ENCODE measurements at places on chromosomes 1 and 21. TPM values are rescaled to one million over a fixed set of nuclear protein-coding genes. Genes with fewer than 3 reads are reported as not detected.

FOXE3 gene
- not detected for total RNA-seq

C1orf226 gene
- total RNA-seq, result not detected

PDE9A gene
- total RNA-seq, result 10.1 TPM

DNA sequence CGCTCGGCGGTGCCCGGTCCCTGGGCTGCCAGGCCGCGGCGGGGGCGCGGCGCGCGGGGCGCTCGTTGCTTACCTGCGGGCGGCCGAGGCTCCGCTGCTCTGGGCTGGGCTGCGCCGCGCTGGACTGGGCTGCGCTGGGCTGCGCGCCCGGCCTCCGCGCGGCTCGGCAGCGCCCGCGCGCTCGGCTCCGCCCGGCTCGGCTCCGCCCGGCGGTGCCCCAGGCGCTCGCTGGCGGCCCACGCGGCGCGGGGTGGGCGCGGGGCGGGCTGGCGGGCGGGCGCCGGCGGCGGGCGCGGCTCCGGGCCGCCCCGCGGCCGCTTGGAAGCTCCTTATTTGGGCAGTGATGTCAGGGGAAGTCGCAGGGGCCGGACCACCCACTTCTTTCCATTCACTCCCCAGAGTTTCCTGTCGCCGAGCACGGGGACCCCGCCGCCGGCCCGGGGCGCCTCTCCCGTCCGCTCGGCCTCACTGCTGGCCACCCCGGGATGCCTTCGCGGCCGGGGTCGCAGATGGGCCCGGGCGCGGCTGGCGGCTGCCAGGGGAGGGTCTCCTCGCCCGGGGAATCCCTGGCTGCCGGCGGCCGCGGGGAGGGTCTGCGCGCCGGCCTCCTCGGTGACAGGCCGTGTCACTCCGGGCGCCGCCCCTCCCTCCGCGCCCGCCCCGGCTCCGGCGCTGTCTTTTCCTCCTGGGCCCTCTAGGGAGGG is 177.7 kb upstream of the EDN2 start:
- DNase-seq, result no peak

GRCh38 chr1:94949681-94950661 is 23.1 kb upstream of the CNN3 start:
- DNase-seq, result peak; percentile 31

GRCh38 chr1:30911059-30911954 is 2.7 kb upstream of the SDC3 start:
- DNase-seq, result peak; percentile 64

DNA sequence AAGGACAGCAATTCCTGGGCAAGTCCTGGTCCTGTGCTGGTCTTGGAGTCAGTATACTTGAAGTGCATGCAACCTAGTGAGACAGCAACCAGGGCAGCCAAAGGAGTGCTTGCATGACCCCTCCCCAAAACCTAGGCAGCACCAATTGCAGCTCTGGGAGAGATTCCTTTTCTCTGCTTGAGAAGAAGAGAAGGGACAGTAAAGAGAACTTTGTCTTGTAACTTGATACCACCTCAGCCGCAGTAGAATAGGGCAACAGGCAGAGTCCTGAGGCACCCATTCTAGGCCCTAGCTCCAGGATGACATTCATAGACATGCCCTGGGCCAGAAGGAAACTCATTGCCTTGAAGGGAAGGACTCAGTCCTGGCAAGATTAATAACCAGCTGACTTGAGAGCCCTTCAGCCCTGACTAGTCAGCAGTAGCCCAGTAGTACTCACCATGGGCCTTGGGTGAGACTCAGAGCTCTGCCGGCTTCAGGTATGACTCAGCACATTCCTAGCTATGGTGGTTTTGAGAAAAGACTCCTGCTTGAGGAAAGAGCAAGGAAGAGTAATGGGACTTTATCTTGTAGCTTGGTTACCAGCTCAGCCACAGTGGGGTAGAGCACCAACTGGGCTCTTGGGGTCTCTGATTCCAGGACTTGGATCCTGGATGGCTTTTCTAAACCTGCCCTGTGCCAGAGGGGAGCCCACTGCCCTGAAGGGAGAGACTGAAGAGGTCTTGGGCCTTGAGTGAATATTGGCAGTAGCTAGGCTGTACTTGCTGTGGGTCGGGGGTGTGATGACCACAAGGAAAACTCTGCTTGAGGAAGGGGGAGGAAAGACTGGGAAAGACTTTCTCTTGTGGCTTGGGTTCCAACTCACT is 51.7 kb upstream of the ACADM start:
- DNase-seq, result peak; percentile 37

DNA sequence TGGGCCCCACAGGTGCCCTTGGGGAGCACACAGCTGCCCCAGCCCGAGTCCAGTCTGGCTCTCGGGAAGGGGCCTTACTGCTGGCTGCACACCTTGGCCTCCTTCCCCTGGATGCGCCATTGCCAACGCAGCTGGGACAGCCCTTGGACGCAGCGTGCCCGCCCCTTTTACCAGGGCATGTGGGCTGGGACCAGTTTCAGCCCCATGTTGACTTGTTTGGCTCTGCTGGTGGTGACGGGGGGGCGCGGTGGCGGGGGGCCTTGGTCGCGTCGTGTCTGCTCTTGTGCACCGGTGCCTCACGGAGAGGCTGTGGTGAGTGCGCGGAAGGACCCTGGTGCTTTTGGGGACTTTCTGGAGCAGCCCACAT is 19.6 kb downstream of the SKI start:
- no peak for DNase-seq

GRCh38 chr1:85275701-85276214 is 674 bp downstream of the BCL10 start:
- no peak for DNase-seq

GRCh38 chr1:30452170-30452569 is 271.2 kb downstream of the MATN1 start:
- DNase-seq, result no peak

- no peak for DNase-seq
Observed at GRCh38 chr1:181593042-181593441, 109.7 kb downstream of the CACNA1E start.

DNA sequence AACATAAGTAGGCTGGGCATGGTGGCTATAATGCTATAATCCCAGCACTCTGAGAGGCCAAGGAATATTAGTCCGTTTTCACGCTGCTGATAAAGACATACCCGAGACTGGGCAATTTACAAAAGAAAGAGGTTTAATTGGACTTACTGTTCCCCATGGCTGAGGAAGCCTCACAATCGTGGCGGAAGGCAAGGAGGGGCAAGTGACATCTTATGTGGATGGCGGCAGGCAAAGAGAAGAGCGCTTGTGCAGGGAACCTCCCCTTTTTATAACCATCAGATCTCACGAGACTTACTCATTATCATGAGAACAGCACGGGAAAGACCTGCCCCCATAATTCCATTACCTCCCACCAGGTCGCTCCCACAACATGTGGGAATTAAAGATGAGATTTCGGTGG is 28.5 kb downstream of the PTGFRN start:
- DNase-seq, result no peak

- no peak for DNase-seq
Observed at GRCh38 chr1:222767152-222767571, 30.2 kb downstream of the FAM177B start.

- DNase-seq, result no peak
Observed at GRCh38 chr1:97209381-97209957, 487.9 kb downstream of the PTBP2 start.

DNA sequence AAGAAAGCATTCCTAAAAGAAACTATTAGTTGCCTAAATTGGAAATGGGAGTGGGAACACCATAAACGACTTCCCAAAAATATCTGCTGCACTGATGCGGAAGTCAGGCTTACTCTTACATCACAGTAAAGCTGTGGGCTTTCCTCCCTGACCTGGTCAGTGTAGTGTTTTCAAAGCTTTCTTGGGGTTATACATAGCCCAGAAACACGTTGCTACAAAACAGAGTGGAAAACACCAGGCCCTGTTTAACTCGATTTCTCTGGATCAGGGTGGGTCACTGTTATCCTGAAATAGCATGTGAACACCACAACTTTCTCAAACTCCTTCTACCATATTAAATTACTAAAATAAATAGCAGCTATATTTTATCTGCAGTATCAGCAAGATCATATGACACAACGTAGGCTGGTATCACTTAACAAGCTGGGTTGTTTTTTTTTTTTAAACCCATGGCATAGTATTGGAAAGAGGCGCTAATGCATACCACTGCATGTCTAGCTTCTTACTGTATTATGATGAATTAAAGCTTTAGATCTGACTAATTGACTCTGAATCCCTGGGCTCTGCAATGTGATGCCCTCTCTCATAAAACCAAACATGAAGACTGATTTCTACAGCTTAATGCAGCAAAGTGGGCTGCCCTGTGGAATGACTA is 184.6 kb downstream of the TGFB2 start:
- no peak for DNase-seq

- DNase-seq, result no peak
Observed at GRCh38 chr21:19268686-19269085, 865.1 kb upstream of the TMPRSS15 start.

- DNase-seq, result no peak
Observed at GRCh38 chr1:201958348-201958747, 3.0 kb downstream of the TIMM17A start.

DNA sequence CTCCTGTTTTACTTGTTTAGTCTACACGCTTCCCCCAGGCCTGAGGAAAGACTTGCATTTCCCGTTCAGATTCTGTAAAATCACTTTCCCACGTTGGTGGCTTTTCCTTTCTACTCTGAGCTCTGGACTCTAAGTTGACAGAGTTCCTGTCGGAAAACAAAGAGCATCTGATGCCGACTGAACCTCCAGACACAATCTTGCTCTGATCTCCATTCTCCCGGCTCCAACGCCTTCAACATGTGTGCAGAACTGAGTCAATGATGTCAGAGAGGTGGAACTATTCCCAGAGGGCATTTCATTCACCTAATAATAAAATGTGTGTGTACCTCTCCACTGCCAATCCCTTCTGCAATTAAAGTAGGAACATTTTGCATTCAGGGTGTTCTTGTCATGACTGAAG is 147.7 kb downstream of the MIS18A start:
- no peak for DNase-seq

DNA sequence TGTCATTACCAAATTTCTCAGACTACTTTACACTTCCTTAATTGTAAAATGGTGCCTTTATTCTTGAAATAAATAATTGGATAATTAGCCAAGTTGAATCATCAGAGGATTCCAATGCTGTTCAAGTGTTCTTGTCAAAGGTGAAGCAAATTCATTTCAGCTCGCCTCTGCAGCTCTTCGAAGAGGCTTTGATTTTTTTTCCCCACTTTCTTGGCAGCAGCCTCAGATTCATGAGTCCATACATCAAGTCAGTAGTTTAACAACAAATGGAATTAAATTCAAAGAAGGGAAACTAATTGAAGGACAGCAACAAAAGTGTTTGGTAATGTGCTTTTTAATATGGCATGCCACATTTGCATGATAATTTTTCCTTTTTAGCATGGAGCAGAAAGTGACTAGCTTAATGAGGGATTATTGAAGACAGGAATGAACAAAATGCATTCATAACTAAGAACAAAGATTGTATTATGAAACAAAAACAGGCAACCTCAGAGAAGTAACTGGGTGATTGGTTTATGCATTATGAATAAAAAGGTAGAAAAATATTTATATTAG is 239.0 kb downstream of the USH2A start:
- no peak for DNase-seq

DNA sequence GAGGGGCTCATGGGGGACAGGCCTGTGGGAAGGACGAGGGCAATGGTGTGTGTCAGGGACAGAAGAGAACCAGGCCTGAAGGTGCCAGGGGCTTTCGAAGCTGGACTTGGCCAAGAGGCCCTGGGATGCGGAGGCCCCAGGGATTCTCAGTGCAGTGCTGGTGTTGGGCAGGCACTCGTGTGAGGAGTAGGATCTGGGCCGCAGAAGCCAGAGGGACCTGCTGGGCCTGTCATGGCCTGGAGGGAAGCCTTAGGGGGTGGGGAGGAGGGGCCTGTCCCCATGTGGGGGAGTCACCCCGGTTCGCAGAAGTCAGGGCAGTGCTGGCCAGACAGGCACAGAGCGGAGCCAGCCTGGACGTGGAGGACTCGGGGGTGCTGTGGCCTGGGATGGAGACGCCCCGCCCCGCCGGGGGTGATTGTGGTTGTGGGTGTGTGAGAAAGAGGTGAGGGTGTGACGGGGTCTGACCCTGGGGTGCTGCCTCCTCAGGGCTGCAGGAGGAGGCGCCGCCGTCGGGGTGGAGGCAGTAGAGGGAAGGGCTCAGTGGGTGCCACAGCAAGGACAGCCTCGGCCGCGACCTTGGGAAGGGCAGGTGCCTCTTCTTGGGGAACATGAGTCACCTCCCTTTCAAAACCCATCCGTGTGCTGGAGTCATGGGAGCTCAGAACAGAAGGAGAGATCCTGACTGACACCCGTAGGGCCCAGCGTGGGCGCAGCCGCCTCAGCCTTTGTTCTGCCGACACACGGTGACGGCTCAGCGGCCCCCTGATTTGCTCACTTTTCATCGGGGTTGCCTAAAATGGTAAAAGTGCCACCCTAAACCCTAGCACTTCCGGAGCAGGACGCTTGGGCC is 33.9 kb downstream of the FAAP20 start:
- DNase-seq, result no peak

GRCh38 chr1:6832531-6833188 is 47.4 kb downstream of the CAMTA1 start:
- DNase-seq, result no peak

Data from Caki2 (cell line).